ENCODE measurements at places on chromosomes 11 and 22.
A peak's percentile ranks its signal among the peaks of the same experiment; 100 is the strongest.

DNA sequence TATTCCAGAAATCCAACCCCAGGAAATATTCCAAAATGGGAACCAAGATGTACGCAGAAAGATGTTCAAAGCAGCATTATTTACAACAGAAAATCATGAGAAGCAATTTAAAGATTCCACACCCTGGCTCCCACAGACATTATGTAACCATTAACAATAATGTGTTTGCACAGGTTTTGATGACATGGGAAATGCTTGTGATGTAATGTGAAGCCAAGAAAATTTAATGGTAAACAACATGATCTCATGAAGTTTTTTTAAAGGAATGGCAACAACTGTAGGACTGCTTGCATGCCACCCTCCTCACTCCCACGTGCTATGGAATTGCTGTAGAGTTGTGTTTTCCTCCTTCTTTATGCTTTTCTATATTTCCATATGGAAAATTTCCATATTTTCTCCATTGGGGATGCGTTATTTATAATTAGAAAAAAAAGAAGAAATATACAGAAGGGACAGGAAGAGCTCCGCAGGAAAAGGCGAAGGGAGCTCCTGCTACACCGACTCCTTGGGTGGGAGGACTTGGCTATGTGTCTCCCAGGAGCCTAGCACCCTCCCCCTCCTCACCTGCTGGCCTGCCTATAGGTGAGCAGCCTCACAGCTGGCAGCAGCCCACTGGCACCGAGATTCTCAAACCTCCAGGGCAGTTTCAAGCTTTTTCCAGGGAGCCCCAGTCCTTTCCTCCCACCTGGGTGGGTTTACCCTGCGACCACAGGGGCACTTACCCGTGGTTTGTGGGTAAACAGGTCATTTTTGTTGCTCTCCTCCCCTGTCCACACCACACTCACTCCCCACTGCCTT is 20.9 kb downstream of the LRFN4 start:
- no peak for DNase-seq

DNA sequence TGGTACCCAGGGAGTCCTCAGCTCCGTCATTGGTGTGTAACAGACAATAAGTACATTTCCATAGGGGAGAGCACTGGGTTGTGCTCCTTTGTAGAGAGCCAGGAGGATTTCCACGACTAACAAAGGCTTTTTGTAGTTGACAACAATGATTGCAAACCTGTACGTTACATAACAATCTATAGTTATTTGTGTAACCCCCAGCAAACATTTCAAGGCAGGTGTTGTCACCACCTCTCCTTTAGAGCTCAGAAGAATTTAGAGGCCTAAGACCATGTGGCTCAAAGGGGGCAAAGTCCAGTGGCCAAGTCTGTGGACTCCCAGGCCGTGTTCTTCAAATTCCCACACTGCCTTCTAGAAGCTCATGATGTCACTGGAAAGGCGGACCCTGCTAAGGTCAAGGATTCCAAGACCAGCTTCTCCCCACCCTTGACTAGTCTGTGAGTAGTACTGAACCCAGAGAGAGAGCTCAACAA is 15.8 kb downstream of the RPL27A start:
- DNase-seq = no peak

DNA sequence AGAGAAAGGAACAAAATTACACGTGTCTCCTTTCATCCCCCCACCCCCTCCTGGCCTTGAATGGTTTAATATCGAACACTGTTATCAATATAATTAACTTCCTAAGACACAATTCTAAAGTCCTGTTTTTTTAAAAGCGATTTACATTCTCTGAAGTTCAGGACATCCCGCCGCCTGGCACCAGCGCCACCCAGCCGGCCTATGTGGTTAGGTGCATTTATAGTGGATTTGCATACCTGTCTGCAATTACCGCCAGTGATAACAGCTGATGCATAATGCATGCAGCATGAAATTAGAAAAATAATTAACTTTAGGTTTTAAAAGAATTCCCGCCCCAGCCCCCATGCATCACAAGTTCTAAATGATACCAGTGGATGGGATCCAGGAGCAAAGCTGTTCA is 58.6 kb downstream of the MACROD1 start:
- no peak for DNase-seq

DNA sequence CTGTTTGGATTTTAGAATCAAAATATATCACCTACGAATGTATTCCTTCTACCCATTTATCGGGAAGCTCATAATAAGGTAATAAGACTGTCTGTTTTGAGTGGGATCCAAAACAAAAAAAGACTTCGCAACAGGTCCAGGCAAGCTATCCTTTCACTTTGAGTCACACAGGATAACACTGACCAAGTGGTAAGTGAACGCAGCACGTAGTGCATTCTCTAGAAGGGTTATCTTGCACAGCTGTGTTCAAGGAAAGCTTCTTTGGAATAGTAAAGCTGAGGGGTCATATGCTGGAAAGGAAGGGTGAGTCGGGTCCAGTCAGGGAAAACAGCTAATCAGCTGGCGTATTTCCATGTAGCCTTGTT is 22.3 kb upstream of the NRGN start:
- no peak for DNase-seq

GRCh38 chr22:31448382-31448781 is 41.3 kb downstream of the EIF4ENIF1 start:
- DNase-seq = no peak

GRCh38 chr11:116356451-116356850 is 416.3 kb downstream of the BUD13 start:
- peak; percentile 54 for DNase-seq

GRCh38 chr11:132913886-132914285 is 618.4 kb downstream of the OPCML start:
- no peak for DNase-seq

DNA sequence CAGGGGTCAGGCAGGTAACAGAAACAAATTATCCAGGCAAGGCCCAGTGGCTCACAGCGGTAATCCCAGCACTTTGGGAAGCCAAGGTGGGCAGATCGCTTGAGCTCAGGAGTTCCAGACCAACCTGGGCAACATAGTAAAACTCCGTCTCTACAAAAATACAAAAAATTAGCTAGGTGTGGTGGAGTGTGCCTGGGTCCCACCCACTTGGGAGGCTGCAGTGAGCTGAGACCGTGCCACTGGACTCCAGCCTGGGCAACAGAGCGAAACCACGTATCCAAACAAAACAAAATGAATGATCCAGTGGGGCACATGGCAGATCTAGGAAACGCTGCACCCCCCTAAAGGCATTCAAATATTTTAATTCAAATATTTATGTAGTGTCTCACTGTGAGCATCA is 9.9 kb downstream of the NUMA1 start:
- DNase-seq = no peak

DNA sequence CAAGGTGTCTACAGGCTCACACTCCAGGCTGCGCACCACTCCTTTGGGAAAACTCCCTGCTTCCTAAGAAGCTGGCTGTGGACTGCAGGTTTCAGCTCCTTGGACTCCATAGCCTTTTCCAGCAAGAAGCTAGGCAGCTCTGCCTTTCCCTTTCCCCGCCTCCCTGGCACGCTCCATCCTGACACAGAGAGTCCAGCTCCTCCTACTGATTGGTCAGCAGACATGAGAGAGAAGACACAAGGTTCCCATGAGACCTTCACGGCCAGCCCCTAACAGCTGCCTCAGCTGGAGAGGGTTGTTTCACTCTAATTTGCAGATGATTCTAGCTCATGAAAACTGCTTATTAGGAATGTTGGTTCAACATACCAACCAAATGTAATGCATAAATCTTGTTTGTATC is 27.6 kb downstream of the TENM4 start:
- DNase-seq = peak; percentile 61

- no peak for DNase-seq
Observed at GRCh38 chr11:117830674-117831351, 6.3 kb upstream of the FXYD2 start.

DNA sequence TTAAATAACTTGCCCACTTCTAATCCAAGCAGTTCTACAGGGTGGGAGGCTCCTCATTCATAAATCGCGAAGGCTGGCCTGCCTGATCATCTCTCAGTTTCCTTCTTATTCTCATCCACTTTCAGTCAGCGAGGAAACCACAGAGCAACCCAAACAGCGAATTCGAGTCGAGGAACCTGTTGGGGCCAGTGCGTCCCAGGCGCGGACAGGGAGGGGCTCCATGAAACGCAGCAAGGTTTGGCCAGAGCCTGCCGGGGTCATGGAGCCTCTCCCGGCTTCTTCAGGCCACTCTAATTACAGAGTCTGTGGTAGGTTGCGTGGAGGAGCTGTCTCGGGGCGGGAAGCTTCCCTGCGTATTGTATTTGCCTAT is 741 bp upstream of the NAV2 start:
- DNase-seq = no peak

All from NCI-H1092 (cell line).